ENCODE measurements at places on chromosomes 3 and 15. TPM values are rescaled to one million over a fixed set of nuclear protein-coding genes. Genes with fewer than 3 reads are reported as not detected.

DNA sequence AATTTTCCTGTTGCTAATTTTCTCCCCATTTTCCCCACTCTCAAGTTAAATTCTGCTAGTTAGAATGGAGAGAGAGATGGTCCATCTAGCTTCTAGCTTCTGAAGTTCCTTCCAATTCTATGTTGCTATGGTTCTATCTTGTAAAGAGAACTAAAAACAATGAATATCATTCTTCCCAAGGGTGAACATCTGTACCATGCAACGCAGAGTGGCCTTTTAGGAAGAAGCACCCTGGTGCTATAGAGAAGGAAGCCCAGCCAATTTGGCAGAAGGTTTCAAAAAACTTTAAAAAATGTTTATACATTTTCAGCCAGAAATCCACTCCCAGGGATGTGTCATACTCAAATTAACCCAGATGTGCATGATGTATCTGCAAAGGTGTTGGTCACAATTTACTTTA, 149.1 kb downstream of the SEMA6D start:
- no peaks in the 10 kb centered on the region for H3K4me1 ChIP-seq
- no peaks in the 10 kb centered on the region for H3K27me3 ChIP-seq
- H3K27ac ChIP-seq, result no peak overlapping the region
- H3K4me3 ChIP-seq, result no peak overlapping the region

RBMS3 gene
- total RNA-seq, result 5.3 TPM

GPR62 gene
- not detected for total RNA-seq

GRCh38 chr3:182957676-182958266, 22.6 kb downstream of the DCUN1D1 start:
- H3K27me3 ChIP-seq, result no peaks in the 10 kb centered on the region
- peaks cover 11% of the 10 kb centered on the region for H3K4me1 ChIP-seq
- no peak overlapping the region for H3K27ac ChIP-seq
- H3K36me3 ChIP-seq, result peaks cover 44% of the 10 kb centered on the region
- DNase-seq, result no peak

- H3K36me3 ChIP-seq, result no peaks in the 10 kb centered on the region
- no peak for DNase-seq
- H3K4me3 ChIP-seq, result no peak overlapping the region
- H3K4me1 ChIP-seq, result no peaks in the 10 kb centered on the region
- H3K27me3 ChIP-seq, result peaks cover 6% of the 10 kb centered on the region
- H3K27ac ChIP-seq, result no peak overlapping the region
Measured at GRCh38 chr3:34011171-34012101, 213.0 kb downstream of the PDCD6IP start.

DNA sequence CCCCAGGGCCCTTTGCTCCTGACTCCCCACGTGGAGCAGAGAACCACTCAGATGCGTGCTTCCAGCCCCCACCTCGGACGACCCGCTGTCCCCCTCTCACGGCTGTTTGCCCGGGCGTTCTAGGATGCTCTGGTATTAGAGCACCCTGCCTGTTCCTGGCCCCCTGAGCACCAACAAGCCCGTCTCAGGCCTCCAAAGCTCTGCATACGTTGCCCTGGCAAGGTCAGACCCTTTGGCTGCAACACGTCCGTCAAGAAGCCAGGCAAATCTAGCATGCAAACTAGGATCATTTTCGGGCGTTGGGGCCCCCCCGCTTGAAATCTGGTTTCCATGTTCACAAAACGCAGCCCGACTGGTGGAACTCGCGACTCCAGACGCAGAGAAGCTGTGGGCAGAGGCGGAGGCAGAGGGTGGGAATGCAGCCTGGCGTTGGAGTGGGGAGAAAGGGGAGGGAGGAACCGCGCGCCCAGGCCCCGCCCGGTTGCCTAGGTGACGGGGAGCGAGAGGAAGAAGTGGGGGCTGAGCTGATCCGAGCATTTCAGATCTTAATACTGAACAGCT, 86.2 kb upstream of the PIAS1 start:
- H3K4me3 ChIP-seq, result peak overlapping the region; percentile 26
- H3K27me3 ChIP-seq, result peaks cover 37% of the 10 kb centered on the region
- H3K4me1 ChIP-seq, result peaks cover 4% of the 10 kb centered on the region
- no peak overlapping the region for H3K27ac ChIP-seq
- no peak for DNase-seq

AMIGO3 gene
- total RNA-seq, result not detected

MAP6D1 gene
- total RNA-seq, result 2.9 TPM

GRCh38 chr3:52046186-52046901, 10.0 kb downstream of the DUSP7 start:
- H3K4me3 ChIP-seq, result no peak overlapping the region
- H3K36me3 ChIP-seq, result peaks cover 25% of the 10 kb centered on the region
- peaks cover 2% of the 10 kb centered on the region for H3K27me3 ChIP-seq
- H3K27ac ChIP-seq, result no peak overlapping the region
- DNase-seq, result no peak

DNA sequence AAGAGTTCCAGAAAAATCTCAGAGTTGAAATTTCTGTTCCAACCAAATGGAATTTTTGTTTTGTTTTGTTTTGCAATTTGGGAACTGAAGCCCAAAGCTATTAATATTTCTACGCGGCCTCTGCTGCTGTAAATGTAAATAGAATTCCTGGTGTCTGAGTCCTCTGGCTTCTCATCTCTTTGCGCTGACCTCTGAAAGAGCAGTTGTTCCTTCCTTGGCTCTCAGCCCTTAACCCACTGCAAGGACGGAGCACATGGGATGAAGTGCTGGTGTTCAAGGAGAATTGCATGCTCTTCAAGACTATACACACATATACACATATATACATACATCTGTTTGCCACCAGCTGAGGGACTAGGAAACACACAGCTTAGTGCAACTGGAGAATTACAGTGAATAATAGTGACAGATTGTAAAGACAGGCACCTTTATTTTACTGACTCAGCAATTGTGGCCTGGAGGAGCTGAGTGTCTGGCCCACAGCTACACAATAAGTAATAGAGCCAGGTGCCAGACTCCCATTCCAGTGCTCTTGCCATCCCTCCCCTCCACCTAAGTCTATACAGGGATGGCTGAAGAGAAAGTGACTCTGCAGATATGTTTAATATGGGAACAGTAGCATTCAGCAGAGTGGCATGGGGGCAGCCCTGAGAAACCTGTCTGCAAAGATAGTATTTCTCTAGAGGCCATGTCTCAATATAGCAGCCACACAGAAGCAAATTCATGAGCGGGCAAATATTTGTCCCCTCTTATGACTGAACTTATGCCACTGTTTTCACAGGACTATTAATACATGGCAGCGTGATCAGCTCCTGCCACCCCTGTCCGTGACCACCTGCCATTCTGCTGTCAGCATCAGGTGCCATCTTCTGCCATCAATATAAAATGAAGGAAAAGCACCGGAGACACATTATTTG, 42.3 kb downstream of the NEK10 start:
- H3K36me3 ChIP-seq, result peaks cover 5% of the 10 kb centered on the region
- peaks cover 7% of the 10 kb centered on the region for H3K4me1 ChIP-seq
- H3K4me3 ChIP-seq, result no peak overlapping the region
- no peak overlapping the region for H3K27ac ChIP-seq
- H3K27me3 ChIP-seq, result no peaks in the 10 kb centered on the region

DNA sequence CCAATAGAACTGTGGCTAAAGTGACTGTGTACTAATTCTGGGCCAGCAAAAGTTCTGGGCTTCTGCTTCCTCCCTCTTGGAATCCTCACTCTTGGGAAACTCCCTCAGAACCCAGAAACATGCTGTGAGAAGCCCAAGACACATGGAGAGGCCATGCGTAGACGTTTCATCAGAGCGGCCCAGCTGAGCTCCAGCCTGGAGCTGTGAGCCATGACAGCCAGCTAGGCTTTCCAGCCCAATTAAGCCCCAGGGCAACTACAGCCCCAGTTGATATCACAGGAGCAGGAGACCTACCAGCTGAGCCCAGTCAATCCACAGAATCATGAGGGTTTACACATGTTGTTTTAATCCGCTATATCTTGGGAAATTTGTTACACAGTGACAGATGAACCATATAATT, 43.6 kb upstream of the CNOT10 start:
- no peaks in the 10 kb centered on the region for H3K4me1 ChIP-seq
- no peak overlapping the region for H3K4me3 ChIP-seq
- no peak for DNase-seq
- peaks cover 11% of the 10 kb centered on the region for H3K27me3 ChIP-seq
- no peaks in the 10 kb centered on the region for H3K36me3 ChIP-seq
- H3K27ac ChIP-seq, result no peak overlapping the region

DNA sequence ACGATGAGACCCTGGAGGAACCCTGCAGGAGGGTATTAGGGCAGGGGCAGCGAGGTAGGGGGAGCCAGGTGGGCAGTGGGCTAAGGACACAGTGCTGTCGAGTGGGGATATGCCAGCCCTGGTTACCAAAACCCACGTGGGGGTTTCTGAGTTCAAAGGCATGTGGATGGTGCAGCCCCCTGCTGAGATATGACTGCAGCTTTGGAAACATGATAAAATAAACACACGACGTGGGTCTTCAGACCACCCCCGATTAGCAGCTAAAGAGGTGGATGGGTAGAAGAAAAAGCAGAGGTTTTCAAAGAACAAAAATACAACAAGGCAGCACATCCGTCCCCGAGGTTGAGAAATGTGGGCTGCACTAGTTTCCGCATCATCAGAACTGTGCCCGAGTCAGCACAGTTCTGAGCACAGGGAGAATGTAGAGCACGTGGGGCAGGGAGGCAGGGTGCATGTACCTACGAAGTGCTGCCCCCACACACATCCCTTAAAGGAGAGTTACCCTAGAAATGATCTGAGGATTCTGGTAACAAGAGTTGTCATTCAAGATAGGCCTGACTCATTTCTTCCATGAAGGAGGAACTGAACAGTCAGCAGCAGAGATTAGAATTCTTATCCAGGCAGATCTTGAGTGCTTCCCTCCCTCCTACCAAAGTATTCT, 121.3 kb downstream of the RPLP1 start:
- H3K36me3 ChIP-seq, result no peaks in the 10 kb centered on the region
- peak overlapping the region; percentile 67 for H3K27ac ChIP-seq
- H3K4me1 ChIP-seq, result peaks cover 29% of the 10 kb centered on the region
- no peak for DNase-seq
- H3K27me3 ChIP-seq, result peaks cover 15% of the 10 kb centered on the region

DNA sequence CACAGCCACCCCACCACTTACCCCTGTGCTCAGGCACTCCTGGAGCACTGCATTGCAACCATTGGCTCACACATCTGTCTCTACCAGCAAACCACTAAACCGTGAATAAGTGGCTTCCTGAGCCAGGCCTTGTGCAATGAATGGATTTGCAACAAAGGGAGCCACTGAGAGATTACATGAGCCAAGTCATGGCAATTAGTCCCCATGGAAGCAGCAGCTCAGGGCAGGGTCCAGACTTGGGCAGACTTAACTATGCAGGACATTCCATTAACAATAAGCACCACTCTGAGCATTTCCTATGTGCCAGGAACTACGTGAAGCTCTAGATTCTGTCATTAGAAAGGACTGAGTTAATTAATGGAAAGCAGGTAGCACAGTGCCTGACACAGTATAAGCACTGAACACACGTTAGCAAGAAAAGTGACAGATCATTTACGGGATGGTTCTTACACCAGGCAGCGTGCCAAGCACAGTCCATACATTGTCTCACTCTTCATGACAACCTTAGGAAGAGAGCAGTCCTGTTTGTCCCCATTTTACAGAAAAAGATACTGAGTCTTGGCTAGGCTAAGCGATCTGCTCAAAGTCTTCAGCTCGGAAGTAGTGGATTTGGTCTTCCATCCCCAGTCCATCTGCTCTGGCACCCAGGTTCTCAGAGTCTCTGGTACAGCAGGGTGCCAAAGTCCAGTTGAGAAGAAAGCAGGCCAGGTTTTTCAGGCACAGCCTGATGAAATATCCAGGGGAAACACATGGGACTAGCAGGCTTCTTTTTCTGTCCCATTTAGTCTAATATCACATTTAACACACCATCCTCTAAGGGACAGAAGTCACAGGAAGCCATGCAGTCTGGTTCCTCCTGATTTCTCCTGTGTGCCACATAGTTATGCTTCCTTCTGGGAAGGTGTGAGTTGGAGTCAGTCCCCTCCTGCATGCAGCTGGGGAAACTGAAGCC, 44.1 kb downstream of the LIPC start:
- peak overlapping the region; percentile 87 for H3K27ac ChIP-seq
- H3K27me3 ChIP-seq, result no peaks in the 10 kb centered on the region
- H3K36me3 ChIP-seq, result peaks cover 6% of the 10 kb centered on the region

TRIP4 gene
- 17.9 TPM for total RNA-seq

GRCh38 chr15:49200347-49200746, 30.3 kb downstream of the GALK2 start:
- no peak overlapping the region for H3K4me3 ChIP-seq
- DNase-seq, result no peak
- H3K4me1 ChIP-seq, result peaks cover 5% of the 10 kb centered on the region

DNA sequence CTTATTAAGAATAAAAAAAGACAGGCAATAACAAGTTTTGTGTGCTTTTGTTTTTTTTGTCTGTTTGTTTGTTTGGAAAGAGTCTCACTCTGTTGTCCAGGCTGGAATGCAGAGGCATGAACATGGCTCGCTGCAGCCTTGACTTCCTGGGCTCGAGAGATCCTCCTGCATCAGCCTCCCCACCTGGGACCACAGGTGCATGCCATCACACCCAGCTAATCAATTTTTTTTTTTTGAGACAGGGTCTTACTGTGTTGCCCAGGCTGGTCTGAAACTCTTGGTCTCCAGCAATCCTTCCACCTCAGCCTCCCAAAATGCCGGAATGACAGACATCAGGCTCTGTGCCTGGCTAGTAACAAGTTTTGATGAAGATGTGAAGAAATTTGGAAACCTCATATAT, 73.1 kb upstream of the GCNT3 start:
- no peaks in the 10 kb centered on the region for H3K36me3 ChIP-seq
- H3K27me3 ChIP-seq, result peaks cover 11% of the 10 kb centered on the region

DNA sequence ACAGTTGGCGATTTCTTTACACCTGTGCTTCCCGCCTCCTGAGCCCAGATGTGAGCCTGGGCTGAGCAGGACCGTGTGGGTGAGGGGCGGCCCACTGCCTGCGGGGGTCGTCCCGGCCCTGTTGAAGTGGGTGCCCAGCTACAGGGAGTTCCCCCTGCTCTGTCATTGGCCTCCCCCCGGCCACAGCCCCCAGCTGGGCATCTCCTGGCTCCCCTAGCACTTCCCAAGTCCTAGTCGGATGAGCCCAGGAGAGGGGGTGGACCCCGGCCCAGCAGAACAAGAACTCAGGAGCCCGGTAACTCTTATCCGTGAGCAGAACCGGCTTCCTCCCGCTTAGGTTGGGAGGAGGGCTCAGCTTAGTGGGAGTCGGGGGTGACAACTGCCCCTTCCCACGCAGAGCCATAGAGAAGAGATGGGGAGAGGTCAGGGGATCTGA, 757 bp downstream of the PAQR5 start:
- H3K27ac ChIP-seq, result no peak overlapping the region
- H3K27me3 ChIP-seq, result peaks cover 61% of the 10 kb centered on the region
- H3K4me1 ChIP-seq, result no peaks in the 10 kb centered on the region
- no peak overlapping the region for H3K4me3 ChIP-seq
- no peak for DNase-seq
- H3K36me3 ChIP-seq, result no peaks in the 10 kb centered on the region

DNA sequence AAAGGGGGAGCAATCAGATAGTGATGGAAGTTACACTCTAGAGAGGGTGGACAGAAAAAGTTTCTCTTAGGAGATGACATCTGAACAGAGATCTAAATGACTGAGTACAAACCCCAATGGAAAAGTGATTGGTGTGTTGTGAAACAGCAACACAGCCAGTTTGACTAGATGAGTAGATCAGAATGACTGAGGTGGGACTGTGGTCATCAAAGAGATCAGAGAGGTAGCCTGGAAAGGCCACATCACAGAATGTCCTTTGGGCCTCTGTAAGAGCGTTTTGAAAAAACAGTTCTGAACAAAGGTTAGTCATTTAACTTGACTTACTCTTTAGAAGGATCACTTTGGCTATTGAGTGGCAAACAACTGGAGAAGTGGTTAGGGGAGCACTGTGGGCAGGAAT, 10.6 kb downstream of the LRRC58 start:
- no peak for DNase-seq
- no peak overlapping the region for H3K4me3 ChIP-seq
- H3K27me3 ChIP-seq, result no peaks in the 10 kb centered on the region
- H3K4me1 ChIP-seq, result peaks cover 20% of the 10 kb centered on the region
